ENCODE measurements at places on chromosomes 16 and 17. TPM values are rescaled to one million over a fixed set of nuclear protein-coding genes. Genes with fewer than 3 reads are reported as not detected.

DNA sequence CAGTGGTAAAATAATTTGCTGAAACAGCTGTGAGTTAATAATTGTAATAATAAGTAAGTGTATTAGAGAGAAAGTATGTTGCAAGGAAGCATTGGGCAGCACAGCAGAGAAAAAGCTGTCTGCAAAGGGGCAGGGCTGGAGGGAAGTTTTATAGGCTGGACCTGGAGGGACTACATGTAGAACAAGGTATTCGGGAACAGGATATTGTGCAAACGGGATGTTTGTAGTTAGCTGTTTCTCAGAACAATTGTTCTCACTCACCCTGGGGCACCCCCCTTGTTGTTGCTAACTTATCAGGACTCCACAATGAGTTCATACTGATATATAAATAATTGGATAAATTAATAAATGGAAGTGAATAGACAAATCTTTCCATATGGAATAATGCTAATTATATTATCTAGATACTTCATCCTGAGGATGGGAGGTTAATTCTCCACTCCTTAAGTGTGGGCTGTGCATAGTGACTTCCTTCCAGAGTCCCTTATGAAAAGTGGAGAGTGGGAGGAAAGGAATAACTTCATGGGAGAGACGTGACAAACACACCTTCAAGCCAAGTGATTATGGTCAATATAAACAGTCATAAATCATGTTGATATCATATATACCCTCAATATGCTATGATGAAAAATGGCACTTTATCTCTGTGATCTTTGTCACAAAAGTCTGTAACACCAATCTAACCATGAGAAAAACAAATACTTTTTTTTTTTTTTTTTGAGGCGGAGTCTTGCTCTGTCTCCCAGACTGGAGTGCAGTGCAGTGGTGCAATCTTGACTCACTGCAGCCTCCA, 85.4 kb downstream of the PPM1E start:
- no peak for DNase-seq

GRCh38 chr16:69917739-69918138, 33.4 kb upstream of the CLEC18A start:
- DNase-seq = peak; percentile 84

- no peak for DNase-seq
Observed at GRCh38 chr16:52708476-52708875, 161.5 kb upstream of the TOX3 start.

The FNDC8 gene
- total RNA-seq = not detected
